ENCODE measurements at places on chromosomes 5 and 9.

GRCh38 chr9:131651599-131651998, 88.3 kb downstream of the RAPGEF1 start:
- no peak for DNase-seq

- no peak for DNase-seq
Observed at GRCh38 chr5:68544648-68545552, 329.3 kb downstream of the PIK3R1 start.

GRCh38 chr5:108876451-108876850, 128.8 kb downstream of the FER start:
- DNase-seq: no peak

- DNase-seq: no peak
Observed at GRCh38 chr9:128065907-128066712, 1.0 kb downstream of the NAIF1 start.

- no peak for DNase-seq
Observed at GRCh38 chr5:107025712-107026497, 644.8 kb downstream of the EFNA5 start.

- no peak for DNase-seq
Observed at GRCh38 chr5:138732466-138732865, 20.8 kb upstream of the CTNNA1 start.

- DNase-seq: no peak
Observed at GRCh38 chr9:93329629-93330280, 121.7 kb upstream of the FAM120A start.

GRCh38 chr5:95184924-95185323, 100.0 kb downstream of the MCTP1 start:
- DNase-seq: no peak

- no peak for DNase-seq
Observed at GRCh38 chr9:111027798-111028197, 10.5 kb downstream of the LPAR1 start.

GRCh38 chr5:57383093-57383861, 99.3 kb downstream of the ACTBL2 start:
- DNase-seq: peak; percentile 52

- no peak for DNase-seq
Observed at GRCh38 chr5:145718956-145719355, 116.2 kb downstream of the PRELID2 start.

All from stimulated activated CD4-positive, alpha-beta T cell treated with anti-CD3 and anti-CD28 coated beads, Interleukin-2, amount 100 ng/mL, for 24 hours (primary cell).